ENCODE measurements at places on chromosomes 12 and 14. TPM values are rescaled to one million over a fixed set of nuclear protein-coding genes. Genes with fewer than 3 reads are reported as not detected.

TSPAN19 gene
- polyA plus RNA-seq: not detected

ETNK1 gene
- 17.2 TPM for polyA plus RNA-seq

LBHD2 gene
- not detected for polyA plus RNA-seq

B4GALNT1 gene
- 1.8 TPM for polyA plus RNA-seq

GRCh38 chr12:4816744-4817525, 92.8 kb upstream of the KCNA1 start:
- DNase-seq: no peak

- DNase-seq: no peak
Measured at GRCh38 chr14:101736585-101736984, 24.9 kb upstream of the PPP2R5C start.

DNA sequence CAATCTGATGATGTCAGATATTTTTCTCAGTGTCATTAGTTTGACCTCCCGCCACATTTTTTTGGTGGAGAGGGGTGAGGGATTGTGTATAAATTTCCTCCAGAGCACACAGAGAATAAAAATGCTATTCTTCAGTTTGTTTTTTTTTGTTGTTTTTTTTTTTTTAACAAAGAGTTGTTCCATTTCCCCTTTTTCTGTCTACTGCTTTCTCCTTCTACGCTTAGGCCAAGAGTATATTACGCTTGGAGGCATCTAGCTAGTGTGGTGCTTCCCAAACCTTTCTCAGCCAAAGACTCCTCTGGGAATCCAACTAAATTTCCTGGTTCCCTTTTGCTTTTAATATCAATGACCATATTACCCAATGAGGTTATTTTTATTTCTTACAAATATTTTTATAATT, 465.6 kb downstream of the ZFP36L1 start:
- DNase-seq: no peak

DNA sequence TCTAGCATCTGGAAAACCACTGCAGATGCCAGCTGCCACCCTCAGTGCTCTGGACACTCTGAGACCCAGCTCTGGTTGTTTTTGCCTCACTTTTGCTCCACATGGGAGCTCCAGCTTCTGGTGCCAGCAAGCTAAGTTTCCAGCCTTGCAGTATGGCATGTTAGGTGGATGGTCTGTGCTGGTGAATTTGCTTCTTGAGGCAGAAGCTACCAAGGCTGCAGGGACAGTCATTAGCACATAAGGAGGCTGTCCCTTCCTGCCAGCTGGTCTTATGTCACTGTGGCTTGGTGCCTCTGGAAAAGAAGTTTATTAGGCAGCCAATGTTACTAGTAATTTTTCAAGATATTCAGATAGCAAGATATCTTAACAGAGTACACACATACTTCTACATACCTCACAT, 64.2 kb upstream of the CSRP2 start:
- no peak for DNase-seq

DNA sequence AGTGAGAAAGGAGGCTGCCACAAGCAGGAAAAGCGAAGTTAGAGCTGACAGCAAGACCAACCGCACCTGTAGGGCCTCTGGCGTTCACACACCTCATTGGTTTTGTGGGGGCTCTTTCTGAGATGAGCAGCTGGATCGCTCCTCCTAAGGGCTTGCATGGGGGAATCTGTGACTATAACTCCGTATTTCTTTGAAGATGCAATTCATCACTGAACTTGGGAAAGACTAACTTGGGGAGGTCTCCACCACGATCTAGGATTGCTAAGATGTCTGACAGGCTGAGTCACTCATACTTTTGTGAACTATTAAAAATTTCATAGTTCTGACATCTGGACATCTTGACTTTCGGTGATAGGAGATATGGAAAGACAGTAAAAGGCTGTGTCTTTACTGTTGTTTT, 173.6 kb downstream of the ETV6 start:
- peak; percentile 44 for DNase-seq

DNA sequence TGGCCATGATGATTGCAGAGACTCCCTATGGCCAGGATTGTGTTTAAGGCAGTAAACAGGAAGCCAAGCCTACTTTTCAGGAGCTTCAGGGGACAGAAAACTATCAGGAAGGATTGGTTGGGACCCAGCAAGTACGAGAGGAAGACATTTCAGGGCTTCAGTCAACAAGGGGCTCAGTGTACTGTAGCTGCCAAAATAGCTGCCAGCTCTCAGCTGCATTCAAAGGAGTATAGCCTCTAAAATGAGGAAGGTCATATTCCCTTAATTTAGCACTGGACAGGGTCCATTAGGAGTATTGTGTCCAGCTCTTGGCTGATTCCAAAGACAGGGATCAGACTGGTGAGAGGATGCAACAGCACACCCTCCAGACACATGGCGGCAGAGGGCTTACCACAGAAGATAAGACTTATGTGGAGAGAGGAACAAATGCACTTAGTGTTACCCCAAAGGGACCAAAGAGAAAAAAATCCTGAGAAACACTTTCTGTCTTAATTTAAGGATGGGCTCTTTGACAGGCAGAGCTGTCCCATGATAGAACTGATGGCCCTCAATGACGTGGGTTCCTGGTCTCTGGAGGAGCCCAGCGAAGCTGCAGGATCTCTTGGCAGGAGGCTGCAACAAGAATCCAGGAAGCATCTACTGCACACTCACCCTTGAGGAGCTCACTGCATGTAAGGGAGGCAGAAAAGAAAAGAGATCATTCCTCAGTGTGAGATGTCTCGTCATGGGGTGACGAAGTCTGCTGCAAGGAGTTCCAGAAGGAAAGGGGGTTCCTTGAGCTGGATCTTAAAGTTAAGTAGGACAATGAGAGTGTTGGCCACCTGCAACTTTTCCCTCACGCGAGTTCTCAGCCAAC, 14.8 kb downstream of the BDKRB1 start:
- no peak for DNase-seq

GRCh38 chr12:123143736-123144461, 7.0 kb downstream of the PITPNM2 start:
- DNase-seq: no peak

DNA sequence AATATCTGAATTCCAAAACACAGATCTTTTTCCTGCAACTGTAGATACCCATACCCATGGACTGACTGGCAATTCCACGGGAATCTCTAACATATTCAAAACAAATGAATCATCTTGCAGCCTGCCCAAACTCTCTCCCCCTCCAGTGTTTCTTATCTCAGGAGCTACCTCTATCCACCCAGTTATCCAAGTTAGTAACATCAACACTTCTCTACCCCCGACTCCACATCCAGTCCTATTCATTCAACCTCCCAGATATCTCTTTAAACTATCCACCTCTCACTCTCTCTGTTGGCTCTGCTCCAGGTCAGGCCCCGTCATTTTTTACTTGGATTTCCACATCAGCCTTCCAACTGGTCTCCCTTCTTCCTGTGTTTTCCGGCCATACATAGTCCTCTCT, 6.7 kb upstream of the KCNH5 start:
- no peak for DNase-seq

DNA sequence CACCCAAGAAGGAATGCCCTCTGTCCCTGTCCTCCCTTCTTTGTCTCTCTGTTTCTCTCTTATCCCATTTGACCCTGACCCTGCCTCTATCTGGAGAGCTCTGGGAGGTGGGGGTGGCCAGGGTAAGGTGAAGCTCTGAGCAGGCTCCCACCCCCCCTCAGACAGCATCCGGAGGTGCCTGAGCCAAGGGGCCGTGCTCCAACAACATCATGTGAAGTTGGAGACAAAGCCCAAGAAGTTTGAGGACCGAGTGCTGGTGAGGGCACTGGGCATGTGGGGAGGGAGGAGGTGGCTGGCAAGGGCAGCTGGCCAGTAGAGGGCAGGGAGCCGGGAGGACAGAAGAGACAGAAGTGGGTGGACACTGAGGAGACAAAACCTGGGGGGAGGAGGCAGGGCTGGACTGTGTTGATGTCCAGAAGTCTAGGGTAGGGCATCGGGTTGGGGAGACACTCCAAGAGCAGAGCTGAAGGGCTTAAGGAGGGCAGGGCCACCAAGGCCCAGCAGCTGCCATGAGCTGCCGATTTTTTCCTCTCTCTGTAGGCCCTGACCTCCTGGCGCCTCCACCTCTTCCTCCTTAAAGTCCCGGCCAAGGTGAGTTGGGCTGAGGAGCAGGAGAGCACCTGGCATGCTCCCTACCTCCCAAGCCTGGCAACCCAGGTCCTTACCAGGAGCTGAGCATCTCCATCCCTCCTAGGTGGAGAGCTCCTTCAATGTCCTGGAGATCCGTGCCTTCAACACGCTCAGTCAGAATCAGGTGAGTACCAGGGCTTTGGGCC, 1.9 kb downstream of the CARMIL3 start:
- DNase-seq: no peak

GRCh38 chr14:78297858-78298257, 127.7 kb downstream of the NRXN3 start:
- DNase-seq: no peak

Data from AG04450 (cell line).